Chondrocyte (in vitro differentiated cells): ENCODE measurements at places on chromosomes 4 and X. TPM values are rescaled to one million over a fixed set of nuclear protein-coding genes. Genes with fewer than 3 reads are reported as not detected.

SPACA5 gene
- not detected in 3 replicates for total RNA-seq

SPATA4 gene
- total RNA-seq: 0.49 TPM in 1 of 3 replicates, not detected in the others

LNX1 gene
- 1.1 to 2.3 TPM (median 1.8 TPM) in 3 replicates for total RNA-seq

SMAD1 gene
- 14.5 to 17.6 TPM (median 16.5 TPM) in 3 replicates for total RNA-seq

TEX13B gene
- total RNA-seq: not detected in 3 replicates

CSAG3 gene
- total RNA-seq: not detected in 3 replicates

ADGRG2 gene
- total RNA-seq: 0.15 to 0.24 TPM (median 0.21 TPM) in 3 replicates

BLTP1 gene
- total RNA-seq: 39.6 to 50.6 TPM (median 41.5 TPM) in 3 replicates
